ENCODE measurements at places on chromosomes 2 and 18. TPM values are rescaled to one million over a fixed set of nuclear protein-coding genes. Genes with fewer than 3 reads are reported as not detected.

DNA sequence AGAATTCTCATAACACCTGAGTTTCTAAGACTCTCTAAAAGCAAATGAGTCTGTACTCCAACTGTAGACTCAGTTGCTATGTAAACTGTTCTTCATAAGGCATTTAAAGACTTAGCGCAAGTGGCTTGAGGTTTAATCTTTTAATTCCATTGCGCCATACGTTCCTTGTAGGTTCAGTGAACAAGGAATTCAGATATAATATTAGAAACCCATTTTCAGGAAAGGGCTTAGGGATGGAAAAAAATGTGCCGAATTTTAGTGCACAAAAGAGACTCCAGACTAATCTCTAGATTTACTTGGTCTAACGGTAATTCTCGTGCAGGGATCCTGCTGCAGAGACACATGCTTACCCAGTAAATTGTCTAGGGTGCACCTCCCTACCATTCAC is 268.9 kb upstream of the TANK start:
- no peak for DNase-seq

DNA sequence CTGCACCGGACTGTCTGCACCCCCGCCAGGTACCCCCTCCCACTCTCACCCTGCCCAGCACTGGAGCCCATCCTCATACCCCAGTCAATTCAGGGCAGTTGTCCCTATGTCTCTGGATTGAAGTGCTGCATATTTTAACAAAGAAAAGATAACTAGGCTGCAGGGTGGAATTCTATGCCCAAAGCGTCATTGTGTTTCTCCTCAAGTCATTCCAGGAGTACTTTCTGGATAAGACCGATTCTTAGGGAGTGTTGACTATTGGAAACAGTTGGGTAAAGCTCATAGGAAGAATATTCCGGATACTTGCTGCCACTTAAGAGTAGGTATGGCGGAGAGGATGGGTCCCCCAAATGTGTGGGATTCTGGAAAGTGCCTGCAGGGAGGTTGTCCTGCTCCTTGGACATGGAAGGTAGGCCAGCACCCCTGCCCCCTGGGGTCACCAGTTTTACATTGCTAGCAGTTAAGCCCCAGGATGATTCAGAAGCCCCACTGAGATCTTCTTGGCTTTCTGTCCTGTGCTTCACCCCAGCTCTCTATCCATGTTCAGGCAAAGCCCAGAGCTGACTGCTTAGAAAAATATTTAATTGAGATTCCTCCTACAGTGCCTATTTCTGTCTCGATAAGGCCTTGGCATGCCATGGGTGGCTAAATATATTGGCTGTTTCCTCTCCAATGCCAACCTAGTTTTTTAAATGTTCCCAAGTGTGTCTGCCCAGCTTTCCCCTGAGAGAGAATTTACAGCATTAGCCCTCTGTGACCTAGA is 48.2 kb downstream of the RPL37A start:
- DNase-seq = no peak

GRCh38 chr2:100639588-100640390 is 77.0 kb downstream of the PDCL3 start:
- DNase-seq = no peak

The MC4R gene
- not detected for total RNA-seq

The ASXL2 gene
- total RNA-seq = 26.7 TPM

Data from SJCRH30 (cell line).